T-helper 2 cell (primary cell): ENCODE measurements at places on chromosomes 2 and 18.

DNA sequence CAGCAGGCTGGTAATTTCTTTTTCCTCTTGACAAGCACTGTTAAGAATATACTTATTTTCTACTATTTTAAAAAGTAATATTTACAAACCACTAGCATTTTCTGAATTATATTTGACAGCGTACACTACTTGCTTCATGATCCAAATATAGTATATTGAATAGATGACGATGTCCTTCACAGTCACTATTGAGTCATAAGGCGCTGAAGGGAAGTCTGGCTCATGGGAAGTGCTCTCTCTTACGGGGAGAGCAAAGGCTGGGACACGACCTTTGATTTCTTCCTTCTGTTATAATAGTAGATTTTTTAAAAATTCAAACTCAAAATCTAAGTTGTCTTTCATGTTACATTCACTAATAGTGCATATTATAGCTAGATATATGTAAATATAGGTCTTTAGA lies 357.1 kb downstream of the SOCS6 start:
- DNase-seq: no peak

DNA sequence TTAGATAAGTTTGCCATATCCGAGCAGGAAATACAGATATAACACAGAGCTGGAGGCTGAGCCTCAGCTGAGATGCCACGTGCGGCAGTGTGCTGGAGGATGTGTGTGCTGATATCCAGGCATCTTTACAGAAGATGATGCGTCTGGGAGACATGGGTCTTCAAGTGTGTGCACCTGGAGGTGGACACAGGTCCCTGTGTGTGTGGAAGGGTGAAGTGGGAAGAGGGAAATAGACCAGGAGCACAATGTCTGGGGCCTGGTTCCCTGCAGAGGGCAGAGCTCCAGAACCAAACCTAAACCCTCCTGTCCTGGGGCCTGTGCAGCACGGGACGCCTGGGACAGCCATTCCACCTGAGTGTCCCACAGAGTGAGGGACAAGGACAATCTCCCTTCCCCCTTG lies 180.3 kb upstream of the RAB12 start:
- no peak for DNase-seq

DNA sequence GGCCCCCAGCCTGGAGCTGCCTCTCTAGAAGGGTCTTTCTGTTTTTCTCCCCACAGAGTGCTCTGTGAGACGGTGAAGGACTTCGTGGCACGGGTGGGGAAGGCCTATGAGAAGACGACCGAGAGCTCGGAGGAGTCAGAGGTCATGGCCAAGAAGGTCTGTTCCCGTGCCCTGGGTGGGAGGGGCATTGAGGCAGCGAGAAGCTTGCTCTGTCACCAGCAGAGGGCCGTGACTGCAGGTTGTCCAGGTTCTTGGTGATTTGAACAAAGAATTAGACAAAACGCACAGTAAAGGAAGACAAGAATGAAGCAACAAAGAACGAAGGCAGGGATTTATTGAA lies 93.9 kb downstream of the DGKD start:
- DNase-seq: peak; percentile 32

DNA sequence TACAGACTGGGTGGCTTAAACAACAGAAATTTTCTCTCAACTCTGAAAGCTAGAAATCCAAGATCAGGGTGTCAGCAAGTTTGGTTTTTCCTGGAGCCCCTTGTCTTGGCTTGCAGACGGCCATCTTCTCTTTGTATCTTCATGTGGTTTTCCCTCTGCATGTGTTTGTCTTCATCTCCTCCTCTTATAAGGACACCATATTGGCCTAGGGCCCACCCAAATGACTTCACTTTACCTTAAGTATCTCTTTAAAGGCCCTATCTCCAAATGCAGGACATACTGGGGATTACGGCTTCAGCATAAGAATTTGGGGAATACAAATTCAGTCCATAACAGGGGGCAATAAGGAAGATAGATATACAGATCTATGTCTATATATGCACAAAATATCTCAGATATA lies 187.9 kb downstream of the MTCL1 start:
- no peak for DNase-seq

- no peak for DNase-seq
Measured at GRCh38 chr2:187419808-187420207, 28.2 kb downstream of the CALCRL start.
